ENCODE measurements at places on chromosomes 5 and 9.

DNA sequence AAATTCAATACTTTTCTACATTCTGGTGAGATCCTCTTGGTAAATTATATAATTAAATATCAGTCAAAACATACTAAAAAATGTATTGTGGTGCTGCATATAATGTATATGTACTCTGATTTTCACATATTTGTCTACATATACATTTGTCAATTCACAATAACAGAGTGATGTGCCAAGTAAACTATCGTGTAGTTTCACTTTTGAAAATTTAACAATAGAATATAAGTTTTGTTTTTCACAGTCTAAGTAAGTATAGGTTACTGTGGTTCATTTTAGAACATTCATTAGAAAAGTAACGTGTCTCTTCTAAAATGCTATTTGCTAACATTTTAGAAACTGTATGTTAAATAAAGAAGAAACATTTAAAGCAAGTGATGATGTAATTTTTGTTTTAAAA lies 73.6 kb downstream of the NR3C1 start:
- no peak for DNase-seq

DNA sequence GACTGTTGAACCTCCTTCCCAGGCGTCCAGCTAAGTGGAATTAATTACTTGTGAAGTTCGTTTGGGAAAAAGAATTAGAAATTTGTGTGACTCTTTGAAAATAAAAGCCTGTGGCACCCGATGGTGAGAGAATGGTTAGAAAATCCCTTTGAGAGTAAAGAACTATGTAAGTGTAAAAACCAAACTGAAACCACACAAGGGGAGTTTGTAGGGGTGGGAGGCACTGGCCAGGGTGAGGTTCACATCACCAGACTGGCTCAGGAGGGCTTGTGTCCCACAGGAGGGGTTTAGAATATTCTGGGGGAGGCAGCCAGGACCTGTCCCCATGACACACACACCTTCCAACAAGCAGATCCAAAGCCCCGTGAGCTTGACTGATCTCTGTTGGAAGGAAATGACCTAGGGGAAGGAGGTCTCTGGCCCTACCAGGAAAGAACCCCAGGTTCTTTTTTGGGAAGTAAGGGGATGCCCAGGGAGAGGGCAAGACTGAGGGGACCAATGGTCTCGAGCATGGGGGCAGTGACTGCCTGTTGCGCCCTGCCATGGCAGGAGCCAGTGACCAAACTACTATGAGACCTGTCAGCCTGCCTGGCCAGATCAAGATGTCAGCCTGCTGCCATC lies 4.3 kb downstream of the SPATA24 start:
- DNase-seq = no peak

DNA sequence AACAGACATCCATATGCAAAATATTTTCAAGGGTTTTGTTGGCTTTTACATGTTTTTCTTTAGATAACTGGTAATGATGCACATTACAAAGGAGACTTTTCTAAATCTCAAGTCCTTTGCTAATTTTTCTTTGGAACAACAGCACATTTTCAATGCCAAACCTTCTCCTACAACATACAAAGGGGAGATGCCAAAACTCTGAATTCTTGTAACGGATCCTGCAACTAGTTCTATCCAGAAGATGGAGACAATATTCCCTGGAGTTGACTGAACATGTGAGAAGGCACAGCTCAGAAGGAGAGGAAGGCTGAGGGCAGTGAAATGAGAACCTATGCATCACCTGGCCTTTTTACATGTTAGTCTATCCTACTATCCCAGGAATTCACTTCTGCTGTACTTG lies 21.0 kb downstream of the DNAJA1 start:
- no peak for DNase-seq

DNA sequence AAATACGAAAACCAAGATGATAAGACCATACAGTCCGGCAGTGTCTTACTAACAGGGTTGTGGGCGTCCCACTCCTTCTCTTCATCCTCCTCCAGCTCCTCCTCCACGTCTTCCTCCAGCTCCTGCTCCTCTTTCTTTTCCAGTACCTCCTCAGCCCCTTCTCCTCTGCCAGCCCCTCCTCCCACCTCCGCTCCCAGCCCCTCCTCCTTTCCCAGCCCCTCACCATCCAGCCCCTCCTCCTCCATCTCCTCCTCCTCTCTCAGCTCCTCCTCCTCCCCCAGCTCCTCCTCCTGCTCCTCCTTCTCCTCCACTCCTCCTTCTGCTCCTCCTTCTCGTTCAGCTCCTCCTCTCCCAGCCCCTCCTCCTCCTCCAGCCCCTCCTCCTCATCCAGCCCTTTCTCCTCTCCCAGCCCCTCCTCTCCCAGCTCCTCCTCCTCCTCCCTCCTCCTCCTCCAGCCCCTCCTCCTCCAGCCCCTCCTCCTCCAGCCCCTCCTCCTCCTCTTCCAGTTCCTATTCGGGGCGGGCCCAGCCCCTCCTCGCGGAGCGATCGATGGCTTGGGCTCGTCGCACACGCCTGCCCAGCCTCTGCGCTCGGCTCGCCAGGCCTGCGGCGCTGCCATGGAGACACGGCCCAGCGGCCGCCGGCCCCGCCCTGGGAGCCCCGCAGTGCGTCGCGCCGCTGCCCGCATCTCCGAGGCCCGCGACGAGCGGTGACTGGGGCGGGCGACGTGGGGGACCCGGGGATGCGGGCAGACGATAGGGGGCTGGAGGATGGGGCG lies at the start of gene BRD3OS:
BRD3OS (plus strand) TSS at position 654 of the 778 bp plus-strand sequence. CDS start 1,267 bp downstream, outside the sequence.
- DNase-seq = peak; percentile 97

GRCh38 chr5:126677121-126677520 lies 76.4 kb downstream of the PHAX start:
- no peak for DNase-seq

GRCh38 chr5:144247131-144247530 lies 76.5 kb downstream of the KCTD16 start:
- no peak for DNase-seq

- DNase-seq = no peak
Measured at GRCh38 chr9:98879963-98880310, 63.8 kb upstream of the COL15A1 start.

- DNase-seq = no peak
Measured at GRCh38 chr5:1726469-1726865, 73.2 kb downstream of the MRPL36 start.

DNA sequence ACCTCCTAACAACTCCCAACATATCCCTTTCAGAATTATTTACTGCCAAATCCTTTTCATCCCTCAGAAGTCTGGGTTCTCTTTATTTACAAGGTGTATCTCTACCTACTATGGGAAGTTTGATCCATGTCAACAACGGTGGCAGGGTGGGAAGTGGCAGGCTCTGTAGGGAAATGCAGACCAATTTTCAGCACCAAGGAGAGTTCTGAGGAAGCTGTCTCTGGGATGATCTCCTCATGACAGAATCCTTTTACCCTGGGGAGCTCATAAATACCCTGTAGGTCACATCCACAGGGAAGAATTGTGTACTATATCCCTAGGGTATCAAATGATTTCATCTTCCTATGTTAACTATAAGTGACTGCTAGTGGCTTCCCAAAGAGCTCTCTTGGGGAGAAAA lies 107.8 kb upstream of the NEK6 start:
- DNase-seq = peak; percentile 66

DNA sequence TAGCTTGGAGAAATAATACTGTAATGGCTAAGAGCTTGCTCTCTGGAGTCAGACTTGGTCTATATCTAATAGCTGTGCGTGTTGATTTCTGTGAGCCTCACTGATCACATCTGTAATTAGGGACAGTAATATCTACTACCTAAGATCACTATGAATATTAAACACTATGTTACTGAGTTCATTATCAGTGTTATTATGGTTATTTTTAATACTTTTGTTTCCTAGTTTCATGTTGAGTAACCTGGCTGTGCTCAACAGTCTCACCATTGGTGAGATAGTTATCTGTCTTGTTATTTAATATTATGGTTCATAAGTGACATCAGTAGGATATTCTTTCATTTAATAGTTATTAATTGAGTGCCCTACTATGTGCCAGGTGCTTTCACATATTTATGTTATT lies 22.4 kb upstream of the CAVIN4 start:
- no peak for DNase-seq

DNA sequence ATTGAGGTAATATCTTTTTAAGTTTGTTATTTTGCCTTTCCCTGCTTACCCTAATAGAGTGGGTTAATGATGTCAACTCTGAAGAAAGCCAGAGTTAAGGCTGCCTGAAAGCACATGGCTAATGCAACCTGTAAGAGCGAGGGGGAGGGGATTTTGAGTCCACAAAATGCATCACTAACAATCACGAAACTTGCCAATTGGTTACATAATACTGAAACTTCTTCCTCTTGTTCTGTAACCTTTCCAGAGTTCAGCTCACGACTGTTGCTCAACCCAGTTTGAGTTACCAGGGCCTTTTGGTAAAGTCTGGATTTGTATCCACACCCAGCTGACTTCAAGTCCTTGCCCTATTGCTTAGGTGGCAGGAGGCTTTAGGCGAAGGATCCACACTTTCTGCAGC lies 308.8 kb downstream of the EFNA5 start:
- peak; percentile 82 for DNase-seq

- no peak for DNase-seq
Measured at GRCh38 chr9:110919050-110919435, 119.2 kb downstream of the LPAR1 start.

- DNase-seq = peak; percentile 32
Measured at GRCh38 chr5:81525690-81526089, 131.8 kb upstream of the ACOT12 start.

- DNase-seq = no peak
Measured at GRCh38 chr5:90226433-90227099, 183.0 kb downstream of the CETN3 start.

DNA sequence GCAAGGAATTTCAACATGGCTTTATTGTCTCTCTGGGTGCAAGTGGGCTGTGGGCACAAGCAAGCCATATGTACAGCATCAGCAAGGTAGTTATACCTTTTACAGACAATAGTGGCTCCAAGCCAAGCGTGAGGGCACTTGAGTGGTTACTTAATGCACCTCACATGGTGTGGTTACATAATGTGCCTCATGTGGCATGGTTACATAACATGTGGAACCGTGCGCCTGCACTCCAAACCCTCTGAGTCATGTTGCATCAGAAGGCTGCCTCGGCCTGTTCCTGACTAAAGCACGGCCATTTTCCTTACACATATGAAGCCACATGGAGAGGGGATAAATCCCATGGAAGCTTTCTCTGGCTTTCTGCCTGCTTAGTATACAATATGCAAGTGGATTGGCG lies 150.9 kb downstream of the OSTF1 start:
- peak; percentile 76 for DNase-seq

GRCh38 chr9:88280816-88281382 lies 107.3 kb upstream of the SPIN1 start:
- DNase-seq = no peak

- no peak for DNase-seq
Measured at GRCh38 chr9:137163365-137163715, 6.5 kb downstream of the LRRC26 start.

DNA sequence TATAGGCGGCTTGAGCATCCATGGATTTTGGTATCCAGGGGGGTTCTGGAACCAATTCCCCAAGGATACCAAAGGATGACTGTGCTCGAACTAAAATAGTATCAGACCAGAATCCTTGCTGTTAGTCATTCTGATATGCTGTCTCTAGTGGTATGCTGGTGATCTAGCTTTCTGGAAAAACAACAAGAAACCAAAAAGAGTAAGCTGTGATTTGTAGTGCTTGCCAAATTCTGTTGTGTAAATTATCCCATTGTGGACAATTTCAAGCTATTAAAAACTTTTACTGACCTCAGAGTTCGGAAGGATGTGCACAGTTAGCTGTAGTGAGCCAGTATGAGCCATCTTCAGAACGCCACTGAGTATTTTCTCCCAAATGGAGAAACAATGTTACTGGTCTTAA lies 99.0 kb upstream of the FBN2 start:
- no peak for DNase-seq

DNA sequence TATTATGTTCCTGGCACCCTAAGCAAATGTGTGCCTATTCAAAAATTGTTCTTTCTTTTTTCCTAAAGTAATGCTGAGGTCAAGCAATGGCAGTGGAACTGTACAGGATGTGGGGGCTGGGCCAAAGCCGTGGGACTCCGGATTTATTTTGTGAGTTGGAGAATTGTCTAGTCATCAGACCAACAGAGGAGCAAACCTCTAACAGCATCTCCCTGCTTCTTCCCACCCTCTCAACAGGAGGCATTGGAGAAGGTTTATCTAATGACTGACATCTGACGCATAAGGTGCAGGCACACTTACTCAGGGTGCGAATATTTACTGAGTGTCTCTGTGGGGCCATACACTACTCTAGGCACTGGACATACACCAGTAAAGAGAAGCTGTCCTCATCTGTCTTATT lies 38.6 kb downstream of the MARCHF11 start:
- DNase-seq = no peak

DNA sequence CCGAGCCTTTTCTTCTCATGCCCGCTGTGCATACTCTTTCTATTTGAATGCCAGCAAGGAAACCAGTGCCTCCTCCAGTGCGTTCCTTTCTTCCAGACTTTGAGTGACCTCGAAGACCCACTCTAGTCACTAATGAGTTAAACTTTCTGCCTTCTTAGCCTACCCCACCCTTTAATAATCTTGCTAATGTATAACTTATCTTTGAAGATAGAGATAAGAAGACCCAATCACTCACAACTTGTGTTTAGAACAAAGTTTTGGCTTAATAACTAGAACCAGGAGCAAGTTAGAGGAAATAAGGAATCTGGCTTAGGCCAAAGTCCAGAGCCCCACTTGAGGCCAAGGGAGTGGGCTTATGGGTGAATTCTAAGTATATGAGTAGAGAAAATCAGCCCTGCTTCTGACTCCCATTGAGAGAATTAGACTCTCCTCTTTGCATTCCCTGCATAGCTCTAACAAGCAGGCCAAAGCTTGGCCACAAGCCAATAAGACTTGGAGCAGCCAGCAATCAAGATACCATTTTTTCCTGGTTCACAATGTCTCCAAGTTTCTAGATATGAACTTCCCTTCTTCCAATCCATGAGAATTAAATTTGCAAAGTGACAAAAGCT lies 181.5 kb upstream of the PIK3R1 start:
- DNase-seq = no peak

DNA sequence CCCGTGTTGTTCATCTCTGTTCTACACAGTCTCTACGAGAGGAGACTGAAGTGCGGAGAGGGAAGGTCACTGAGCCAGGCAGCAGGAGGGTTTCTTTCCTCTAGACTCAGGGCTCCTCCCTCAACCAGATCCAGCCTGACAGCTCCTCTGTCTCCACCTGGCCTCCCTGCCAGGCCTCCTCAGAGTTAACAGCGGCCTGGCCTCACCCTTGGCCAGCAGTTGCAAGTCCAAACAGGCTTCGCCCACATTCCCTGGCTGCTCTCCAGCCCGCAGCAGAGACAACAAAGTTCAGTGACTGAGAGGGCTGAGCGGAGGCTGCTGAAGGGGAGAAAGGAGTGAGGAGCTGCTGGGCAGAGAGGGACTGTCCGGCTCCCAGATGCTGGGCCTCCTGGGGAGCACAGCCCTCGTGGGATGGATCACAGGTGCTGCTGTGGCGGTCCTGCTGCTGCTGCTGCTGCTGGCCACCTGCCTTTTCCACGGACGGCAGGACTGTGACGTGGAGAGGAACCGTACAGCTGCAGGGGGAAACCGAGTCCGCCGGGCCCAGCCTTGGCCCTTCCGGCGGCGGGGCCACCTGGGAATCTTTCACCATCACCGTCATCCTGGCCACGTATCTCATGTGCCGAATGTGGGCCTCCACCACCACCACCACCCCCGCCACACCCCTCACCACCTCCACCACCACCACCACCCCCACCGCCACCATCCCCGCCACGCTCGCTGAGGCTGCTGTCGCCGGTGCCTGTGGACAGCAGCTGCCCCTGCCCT lies at the start of gene HRCT1:
HRCT1 (plus strand) TSS at position 291 of the 768 bp plus-strand sequence; CDS start at position 377, 86 bp downstream.
- DNase-seq = no peak

- DNase-seq = no peak
Measured at GRCh38 chr5:493758-494157, 30.5 kb downstream of the SLC9A3 start.

GRCh38 chr5:42950116-42950455 lies 90.0 kb downstream of the ANXA2R start:
- no peak for DNase-seq

- no peak for DNase-seq
Measured at GRCh38 chr9:119788921-119789320, 419.7 kb upstream of the BRINP1 start.
